ENCODE measurements at places on chromosomes 16 and 17.

DNA sequence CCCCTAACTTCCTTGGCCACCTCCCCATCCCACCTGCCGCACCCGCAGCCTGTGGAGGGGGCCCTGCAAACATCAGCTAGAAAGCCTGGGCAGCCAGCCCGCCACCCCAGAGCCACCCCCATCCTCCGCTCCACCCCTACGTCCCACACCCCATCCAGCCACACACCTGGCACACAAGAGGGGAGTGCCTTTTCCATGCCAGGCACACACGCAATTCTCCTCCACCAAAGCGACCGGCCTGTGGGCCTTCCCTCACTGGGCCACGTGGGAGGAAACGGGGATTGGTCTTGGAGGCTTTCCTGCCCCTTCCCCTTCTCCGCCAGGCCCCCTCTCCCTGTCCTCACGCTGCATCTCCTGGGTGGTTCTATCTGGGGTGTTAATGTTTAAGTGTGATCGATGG lies 48.7 kb upstream of the TNRC6C start:
- DNase-seq: no peak

DNA sequence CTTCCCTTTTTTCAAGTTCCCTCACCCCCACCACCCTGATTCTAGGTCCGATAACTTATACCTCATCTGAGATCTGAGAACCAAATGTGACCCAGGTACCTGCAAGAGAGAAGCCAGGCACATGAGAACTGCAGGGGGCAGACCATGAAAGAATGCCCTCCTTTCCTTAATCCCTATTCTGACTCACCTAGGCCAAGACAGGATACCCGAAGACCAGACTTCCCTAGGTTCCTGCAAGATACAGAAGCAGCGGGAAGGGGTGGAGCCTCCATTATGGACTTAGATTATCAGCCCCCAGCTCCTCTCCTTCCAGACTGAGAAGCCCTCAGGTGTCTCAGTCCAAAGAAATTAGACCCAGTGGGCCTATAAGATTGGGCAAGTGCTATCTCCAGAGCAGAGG lies 2.1 kb downstream of the KCNAB3 start:
- no peak for DNase-seq

DNA sequence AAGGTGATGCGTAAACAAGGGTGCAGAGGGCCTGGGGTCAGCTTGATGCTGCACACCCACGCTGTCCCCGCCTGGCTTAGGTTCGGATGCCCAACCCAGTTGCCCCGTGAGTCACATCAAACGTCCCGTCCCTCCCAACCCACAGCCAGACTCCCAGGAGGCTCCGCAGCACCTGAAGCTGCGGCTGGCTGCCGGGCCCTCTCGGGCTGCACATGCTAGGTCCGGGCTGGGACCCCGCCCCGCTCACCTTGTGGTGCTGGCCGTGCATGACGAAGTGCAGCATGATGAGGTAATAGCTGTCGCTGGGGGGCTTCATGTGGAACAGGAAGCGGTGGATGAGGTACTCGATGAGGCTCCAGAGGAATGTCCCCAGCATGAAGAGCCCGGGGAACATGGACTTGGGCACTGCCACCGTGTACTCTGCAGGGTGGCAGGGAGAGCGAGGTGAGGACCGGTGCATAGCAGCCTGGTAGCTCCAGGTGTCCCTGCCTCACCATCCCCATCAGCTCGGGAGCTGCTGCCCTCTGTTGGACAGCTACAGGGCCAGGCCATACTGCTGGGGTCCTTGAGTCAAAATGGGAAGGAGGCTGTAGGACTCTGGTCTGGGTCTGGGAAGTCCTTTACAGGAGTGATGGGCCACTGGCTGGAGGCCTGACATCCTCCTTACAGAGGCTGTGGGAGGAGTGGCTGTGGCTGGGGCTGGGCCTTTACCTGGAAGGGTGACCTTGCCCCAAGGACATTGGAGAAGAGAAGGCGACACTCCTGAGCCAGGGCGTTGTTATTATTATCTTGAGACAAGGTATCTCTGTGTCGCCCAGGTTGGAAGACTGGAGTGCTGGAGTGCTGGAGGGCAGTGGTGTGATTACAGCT lies 18.3 kb upstream of the MLKL start:
- DNase-seq: no peak

DNA sequence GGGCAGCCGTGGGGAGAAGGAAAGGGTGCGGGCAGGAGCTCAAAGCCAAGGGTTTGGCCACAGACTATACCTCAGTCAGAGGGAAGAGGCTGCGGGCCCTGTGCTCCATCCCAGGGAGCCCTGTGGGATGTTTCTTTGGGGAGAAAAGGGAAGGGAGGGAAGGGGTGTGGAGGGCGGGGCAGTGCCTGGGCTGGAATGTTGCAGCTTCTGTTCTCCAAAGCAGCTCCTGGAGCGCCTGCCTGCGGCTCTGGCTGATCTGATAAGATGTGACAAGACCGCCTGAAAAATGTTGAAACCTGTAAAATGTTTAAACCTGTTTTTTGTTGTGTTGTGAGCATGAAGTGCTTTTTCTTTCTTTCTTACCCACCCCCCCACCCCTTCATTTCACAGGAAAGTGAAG lies 32.8 kb downstream of the WNT3 start:
- no peak for DNase-seq

GRCh38 chr16:82260212-82260795 lies 90.3 kb upstream of the MPHOSPH6 start:
- no peak for DNase-seq

DNA sequence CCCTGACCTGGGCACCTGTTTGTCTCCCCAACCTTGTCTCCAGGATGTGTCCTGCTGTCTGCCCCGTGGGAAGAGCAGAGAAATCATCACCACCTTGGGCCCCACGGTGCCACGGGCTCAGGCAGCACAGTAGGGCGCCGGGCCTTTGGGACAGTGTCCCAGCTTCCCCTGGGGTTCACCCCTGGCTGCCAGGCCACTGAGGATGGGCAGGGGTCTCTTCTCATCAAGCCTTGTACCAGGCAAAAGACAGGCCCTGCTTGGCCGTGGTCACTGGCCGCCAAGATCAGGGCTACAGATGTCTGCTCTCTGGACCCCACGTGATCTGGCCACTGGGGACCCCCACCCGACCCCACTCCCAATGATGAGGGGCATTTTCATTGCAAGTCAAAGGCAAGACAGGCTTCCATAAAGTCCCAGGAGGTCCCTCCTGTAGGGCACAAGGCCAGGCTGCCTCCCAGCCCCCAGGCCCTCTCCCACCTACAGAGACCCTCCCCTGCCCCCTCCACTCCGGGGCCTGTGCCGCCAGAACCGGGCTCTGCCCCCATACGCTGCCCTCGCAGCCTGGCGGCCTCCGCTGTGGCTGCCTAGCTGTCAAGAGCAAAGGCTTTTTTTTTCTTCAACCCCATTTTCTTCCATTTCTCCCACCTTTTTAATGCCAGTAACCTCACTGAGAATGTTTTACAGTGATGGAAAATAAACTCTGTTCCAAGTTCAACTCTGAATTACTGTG lies 14.5 kb downstream of the DNAAF8 start:
- DNase-seq: no peak

DNA sequence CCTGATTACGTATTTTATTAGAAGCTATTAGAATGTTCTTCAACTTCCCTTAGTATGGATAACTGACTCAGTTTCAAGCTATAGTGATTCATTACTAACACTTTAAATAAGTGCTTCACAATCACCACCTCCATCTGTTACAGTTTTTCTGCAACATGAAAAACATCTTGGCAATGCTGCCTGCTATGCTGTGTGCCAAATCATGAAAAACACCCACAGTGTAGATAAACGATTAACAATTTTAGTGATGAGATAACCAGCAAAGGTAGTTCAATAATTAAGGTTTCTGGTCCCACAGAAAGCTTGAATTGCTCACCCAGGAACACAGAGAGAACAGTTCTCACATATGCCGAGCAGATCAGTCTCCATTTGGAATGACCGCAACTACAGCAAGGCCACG lies 51.4 kb upstream of the SLC25A19 start:
- DNase-seq: no peak

DNA sequence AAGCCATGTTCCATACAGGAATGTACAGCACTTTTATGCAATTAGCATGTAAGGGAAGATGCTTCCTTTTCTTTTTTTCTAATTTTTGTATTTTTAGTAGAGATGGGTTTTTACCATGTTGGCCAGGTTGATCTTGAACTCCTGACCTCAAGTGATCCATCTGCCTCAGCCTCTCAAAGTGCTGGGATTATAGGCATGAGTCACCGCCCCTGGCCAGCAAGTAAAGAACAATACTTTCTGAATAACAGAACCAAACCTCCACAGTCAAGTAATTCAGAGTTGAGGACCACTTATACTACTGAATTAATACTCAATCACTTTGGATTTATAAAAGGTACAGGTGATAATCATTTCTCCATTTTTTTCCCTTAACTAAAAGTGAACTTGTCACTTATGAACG lies 13.0 kb downstream of the C16orf87 start:
- peak; percentile 16 for DNase-seq

DNA sequence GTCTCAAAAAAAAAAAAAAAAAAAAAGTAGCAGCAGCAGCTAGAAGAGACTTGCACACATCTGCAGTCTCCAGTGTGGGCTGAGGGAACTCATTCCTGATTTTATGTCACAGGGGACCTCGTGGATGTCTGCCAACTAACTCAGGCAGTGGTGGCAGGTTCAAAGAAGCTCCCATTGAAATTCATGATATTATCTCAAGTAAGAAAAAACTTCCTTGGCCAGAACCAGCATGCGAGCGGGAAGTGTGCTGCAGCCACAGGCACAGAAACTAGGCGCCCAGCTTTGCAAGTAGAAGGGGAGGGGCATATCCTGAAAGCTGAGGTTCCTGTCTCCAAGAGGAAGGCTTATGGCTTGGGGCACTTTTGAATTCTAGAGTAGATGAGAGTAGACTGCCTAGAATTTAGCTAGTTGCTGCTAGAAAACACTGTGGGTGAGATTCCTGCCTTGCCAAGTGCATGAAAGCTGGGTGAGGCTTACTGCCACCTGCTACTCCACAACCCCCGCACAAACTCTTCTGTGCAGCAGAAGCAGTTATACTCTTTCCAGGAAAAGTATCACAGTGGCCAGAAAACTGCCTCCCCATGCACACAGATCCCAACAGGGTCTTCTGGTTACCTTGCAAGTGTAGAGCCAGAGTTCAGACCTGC lies 603.8 kb upstream of the CA10 start:
- no peak for DNase-seq

DNA sequence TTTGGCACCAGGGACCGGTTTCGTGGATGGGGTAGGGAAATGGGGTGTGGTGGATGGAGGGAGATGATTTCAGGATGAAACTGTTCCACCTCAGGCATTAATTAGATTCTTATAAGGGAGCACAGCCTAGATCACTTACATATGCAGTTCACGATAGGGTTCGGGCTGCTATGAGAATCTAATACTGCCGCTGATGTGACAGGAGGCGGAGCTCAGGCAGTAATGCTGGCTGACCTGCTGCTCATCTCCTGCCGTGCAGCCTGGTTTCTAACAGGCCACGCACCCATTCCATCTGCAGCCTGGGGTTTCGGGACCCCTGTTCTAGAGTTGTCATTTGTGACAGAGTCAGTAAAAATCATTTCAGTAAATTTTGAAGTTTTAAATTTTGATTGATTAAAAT lies 99.7 kb downstream of the CHD9 start:
- DNase-seq: peak; percentile 46

DNA sequence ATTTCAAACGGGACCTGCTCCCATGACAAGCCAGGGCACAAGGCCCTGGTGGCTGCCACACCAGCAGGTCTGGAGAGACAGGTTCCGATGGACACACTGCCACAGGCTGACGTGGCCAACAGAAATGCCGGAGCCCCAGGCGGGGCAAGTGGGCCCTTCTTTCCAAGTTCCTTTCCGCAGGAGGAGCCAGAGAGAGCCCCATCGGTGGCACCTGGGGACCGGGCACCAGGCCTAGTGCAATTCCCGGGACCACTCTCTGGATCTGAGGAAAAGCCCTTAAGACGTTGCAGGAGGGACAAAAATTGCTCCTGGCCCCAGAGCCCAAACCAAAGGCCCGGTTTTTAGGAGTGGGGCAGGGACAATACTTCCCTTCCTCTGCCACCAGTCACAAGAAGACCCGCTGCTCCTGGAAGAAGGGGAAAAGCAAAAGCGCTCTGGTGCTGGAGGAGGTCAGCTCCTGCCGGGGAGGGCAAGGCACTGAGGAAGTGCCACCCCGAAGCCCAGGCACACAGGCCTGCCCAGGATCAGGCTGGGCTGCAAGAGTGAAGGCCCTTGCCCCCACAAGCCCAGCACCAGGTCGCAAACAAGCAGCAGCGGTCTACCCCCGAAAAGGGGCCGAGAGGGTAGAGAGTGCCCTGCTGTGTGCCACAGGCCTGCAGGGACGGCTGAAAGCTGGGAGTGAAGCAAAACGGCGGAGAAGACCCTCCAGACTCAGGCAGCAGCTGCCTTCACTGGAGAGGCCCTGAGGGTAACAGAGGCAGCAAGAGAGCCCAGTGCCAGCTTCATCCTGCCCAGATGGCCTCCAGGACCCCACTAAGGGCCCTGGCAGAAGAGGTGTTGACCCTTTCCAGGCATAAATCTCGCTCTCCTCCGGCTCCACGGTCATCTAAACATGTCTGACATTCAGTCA lies 29.1 kb downstream of the MAP1LC3B start:
- no peak for DNase-seq

DNA sequence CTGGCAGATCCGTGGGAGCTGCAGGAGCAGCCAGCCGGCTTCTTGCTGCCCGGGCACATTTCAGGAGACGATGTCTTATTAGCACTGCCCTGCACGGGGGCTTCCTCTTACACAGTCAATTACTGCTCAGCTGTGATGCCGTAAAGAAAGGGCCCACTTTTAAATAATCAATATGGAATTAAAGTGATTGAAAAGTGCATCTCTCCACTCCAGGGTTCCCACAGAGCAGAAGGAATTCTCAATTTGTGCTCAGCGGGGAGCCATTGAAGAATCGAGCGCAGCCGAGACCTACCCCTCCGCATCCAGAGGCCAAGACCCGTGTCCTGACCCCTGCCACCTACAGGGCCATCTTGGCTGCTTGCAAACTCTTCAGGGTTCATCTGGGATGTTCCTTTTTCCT lies 399.4 kb upstream of the C16orf82 start:
- DNase-seq: no peak

- DNase-seq: no peak
These were observed 13.0 kb upstream of the GGA2 start for GRCh38 chr16:23523321-23523720.

GRCh38 chr17:62648956-62649294 lies 21.5 kb downstream of the MRC2 start:
- no peak for DNase-seq

DNA sequence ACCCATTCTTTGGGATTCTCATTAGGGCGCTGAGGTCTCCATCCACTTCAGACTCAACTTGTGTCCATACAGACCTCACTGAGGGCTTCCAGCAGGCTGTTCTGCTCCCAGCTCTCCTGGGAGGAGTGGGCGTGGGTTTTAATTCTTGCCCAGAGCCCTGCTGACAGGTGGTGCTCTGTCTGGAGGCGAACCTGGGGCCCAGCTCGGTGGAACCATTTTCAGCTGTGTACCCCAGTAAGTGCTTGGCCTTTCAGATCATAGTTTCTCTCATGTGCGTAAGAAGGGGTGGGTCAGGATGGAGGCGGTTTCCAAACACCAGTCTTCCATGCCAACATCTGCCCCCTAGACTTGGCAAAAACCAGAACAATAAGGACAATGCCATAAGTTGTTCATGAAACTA lies 21.4 kb upstream of the NKD1 start:
- DNase-seq: no peak
